ENCODE measurements at places on chromosomes 1 and 21.
A peak's percentile ranks its signal among the peaks of the same experiment; 100 is the strongest.

DNA sequence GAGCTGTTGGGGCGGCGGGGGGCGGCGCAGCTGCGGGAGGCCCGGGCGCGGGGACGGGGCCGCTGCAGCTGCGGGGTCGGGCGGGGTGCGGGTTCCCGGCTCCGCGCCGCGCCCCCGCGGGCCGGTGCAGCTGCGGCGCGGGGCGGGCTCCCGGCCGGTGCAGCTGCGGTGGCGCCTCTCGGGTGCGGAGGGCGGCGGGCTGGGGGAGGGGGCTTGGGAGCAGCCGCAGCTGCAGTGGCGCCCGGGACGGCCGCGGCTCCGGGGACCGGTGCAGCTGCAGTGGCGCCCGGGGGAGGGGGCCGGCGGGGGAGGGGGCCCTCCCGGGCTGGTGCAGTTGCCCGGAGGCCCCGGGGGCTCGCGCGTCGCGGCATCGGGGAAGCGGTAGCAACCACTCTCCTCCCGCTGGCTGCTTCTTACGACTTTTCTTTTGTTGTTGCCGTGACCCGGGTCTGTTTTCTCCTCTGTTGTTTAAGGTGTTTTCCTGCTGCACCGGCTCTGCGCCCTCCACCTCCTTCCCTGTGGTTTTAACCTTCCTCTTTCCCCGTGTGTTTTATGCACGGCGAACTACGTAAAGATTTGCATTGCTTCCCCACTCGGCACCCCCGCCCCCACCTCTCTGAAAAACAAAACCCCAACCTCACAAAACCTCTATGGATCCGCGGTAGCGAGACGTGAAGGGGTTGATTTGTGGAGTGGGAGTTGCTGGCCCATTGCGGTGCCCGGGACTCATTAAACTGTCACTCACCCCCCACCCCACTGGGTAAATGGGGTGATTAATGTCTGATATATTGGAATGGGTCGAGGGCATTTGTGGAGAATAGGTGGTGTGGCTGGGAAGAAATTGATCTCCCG is 1.7 kb upstream of the ZBTB18 start:
- DNase-seq, result peak; percentile 66

DNA sequence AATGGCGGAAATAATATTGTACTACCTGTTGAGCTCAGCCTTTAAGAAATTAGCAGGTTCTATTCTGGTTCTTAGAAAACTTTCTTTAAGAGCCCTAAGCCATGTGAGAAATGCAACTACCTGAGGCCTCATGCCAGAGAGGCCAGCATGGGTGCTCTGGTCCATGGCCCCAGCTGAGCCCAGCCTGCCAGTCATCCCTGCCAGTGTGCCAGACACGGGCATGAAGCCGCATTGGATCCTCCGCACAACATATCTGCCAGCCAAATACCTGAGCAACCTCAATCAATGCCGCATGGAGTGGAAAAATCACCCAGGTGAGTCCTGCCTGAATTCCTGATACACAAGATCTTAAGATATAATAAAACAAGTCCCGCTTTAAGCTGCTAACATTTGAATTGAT is 91.8 kb downstream of the C21orf91 start:
- DNase-seq, result no peak

GRCh38 chr1:18974606-18975005 is 18.1 kb upstream of the IFFO2 start:
- DNase-seq, result no peak

DNA sequence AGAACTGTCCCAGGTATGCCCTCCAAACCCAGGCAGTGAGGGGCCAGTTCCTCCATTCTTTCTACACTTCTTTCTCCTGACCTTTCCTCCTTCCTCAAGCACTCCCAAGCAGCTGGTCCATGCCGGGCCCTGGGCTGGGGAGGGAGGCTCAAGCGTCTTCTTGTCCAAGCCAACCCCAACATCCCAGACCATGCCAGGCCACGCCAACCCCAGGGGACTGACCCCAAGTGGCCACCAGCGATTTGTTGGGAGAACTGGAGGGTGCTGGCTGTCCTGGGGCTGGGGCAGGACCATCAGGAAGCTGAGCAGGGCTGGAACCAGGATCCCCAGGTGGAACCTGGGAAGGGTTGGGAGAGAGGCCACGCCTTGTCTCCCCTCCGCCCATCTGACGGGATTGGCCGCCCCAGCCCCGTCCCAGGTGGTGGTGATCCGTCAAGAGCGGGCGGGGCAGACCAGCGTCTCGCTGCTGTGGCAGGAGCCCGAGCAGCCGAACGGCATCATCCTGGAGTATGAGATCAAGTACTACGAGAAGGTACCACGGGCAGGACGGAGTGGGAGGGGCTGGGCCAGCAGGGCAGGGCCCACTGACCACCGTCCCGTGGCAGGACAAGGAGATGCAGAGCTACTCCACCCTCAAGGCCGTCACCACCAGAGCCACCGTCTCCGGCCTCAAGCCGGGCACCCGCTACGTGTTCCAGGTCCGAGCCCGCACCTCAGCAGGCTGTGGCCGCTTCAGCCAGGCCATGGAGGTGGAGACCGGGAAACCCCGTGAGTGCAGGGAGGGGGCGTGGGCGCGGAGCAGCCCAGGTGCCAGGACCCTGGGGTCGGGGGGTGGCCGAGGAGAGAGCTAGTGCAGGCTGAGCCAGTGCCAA is 29.9 kb downstream of the EPHA8 start:
- DNase-seq, result no peak

GRCh38 chr1:200654660-200655059 is 15.0 kb downstream of the DDX59 start:
- DNase-seq, result no peak

GRCh38 chr1:198556971-198557370 is 16.5 kb upstream of the ATP6V1G3 start:
- DNase-seq, result no peak

- DNase-seq, result no peak
Measured at GRCh38 chr1:221184131-221184794, 305.0 kb downstream of the HLX start.

GRCh38 chr1:155499953-155500639 is 62.5 kb downstream of the ASH1L start:
- DNase-seq, result no peak

- DNase-seq, result no peak
Measured at GRCh38 chr1:236303675-236304074, 21.9 kb upstream of the ERO1B start.

DNA sequence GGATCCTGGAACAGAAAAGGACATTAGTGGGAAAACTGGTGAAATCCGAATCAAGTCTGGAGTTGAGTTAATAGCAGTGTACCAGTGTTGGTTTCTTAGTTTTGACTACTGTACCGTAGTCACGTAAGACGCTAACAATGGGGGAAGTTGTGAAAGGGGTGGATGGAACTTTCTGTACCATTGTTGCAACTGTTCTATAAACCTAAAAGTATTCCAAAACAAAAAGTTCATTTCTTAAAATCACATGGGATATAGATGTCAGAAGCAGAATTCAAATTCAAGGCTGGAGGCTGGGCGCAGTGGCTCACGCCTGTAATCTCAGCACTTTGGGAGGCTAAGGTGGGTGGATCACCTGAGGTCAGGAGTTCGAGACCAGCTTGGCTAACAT is 16.9 kb downstream of the ARHGEF19 start:
- no peak for DNase-seq

DNA sequence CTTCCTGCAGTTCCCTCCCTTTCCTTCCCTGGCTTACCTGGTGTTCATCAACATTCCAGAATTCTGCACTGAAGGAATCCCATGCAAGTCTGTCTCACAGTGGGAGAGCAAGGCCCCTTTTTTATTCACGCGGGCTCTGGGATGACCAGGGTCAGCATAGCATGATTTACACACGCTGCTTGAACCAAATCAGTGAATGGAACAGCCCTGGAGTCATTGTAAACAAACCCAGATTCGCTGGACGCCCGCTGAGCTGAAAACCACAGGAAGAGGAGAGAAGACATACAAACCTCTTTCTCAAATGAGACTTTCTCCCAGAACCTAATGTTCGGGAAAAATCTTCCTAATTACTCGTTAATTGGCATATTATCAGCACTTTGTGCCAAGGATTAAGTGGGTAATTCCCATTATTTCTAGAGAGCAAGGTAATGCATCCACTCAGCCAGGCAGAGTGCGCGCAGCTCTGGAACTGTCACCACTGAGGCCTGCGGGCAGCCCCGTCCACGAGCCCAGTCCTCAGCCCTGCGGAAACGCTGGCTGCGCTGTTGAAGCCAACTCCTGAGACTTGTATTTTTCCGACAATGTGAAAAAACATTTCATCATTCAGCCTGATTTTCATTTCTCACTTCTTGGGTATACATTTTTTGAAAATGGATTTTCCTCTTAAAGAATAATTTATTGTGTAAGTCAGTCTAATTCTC is 140.0 kb downstream of the ETS2 start:
- DNase-seq, result peak; percentile 80

DNA sequence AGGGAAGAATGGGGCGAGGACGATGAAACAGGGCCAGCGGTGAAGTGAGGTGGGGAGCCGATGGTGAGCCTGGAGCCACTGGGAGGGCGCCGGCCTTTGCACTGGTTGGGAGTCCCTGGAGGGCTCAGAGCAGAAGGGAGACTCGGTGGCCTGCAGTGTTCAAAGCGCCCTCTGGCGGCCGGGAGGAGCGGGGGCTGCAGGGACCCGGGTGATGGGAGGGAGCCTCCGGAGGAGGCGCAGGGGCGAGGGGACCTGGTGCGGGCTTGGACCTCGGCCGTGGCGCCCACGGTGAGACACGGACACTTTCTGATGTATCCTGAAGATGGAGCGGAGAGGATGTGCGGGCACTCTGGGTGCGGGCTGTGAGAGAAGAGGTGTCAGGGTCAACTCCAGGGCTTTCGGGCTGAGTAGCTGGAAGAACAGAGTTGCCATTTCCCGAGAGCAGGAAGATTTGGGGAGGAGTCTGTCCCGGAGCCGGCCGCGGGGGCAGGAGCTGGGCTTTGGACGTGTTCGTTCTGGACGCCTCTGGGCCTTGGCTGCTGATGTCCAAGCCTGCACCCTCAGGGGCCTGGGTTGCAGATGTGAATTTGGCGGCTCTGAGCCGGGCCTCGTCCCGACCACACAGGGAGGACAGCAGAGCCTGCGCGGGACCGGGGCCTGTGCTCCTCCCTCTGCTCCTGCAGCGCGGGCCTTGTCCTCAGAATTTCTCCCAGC is 29.7 kb downstream of the HEYL start:
- no peak for DNase-seq

DNA sequence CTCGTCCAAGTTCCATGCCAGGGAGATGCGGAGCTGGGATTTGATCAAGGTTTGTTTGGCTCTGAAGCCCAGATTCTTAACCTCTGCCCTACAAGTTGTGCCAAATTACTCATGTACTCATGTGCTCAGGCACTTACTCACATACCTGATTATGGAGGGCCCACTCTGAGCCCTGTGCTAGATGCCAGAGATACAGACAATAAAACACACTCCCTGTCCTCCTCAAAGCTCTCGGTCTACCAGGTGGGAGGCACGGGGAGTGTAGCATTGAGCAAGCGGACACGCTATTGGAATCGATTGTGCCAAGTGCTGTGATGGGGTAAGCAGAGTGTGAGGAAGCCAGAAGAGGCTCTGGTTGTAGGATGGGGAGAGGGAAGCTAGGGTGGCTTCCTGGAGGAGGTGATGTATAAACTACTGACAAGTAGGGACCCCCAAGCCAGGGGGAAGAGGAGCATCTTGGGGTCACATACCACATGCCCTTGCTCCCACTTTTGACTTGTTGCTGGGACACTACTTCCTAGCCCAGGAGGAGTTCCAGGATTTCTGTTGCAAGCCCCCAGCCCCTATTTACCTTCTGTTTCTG is 49.8 kb upstream of the IFNLR1 start:
- no peak for DNase-seq

- no peak for DNase-seq
Measured at GRCh38 chr1:147626291-147626690, 44.0 kb downstream of the ACP6 start.

- DNase-seq, result no peak
Measured at GRCh38 chr21:15057285-15057684, 7.5 kb downstream of the NRIP1 start.

- no peak for DNase-seq
Measured at GRCh38 chr1:247385283-247385682, 30.7 kb upstream of the NLRP3 start.

GRCh38 chr1:244603498-244603897 is 49.4 kb upstream of the DESI2 start:
- DNase-seq, result no peak

GRCh38 chr1:205447457-205448341 is 8.1 kb downstream of the BLACAT1 start:
- no peak for DNase-seq

- DNase-seq, result no peak
Measured at GRCh38 chr1:100875228-100875627, 19.4 kb downstream of the EXTL2 start.

DNA sequence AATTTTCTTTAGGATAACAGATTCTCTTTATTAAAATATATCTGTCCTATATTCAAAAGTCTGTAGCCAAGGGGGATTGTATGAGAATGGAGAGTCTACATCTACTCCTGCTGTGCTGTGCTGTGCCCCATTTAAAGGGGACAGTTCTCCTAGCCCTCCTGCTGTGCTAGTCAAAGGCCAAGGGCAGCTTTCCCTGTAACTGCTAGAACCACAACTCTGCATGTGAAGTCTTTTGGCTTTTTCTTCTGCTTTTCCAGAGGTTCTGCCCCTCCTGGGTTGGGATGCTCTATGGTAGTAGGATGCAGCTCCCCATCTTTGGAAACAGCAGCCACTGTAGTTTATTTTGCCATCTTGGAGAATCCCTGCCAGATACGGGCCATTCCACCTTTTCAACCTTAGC is 197.5 kb upstream of the JUN start:
- no peak for DNase-seq

- no peak for DNase-seq
Measured at GRCh38 chr21:19018529-19018928, 614.9 kb upstream of the TMPRSS15 start.

- no peak for DNase-seq
Measured at GRCh38 chr1:225461533-225462428, 33.9 kb upstream of the LBR start.

DNA sequence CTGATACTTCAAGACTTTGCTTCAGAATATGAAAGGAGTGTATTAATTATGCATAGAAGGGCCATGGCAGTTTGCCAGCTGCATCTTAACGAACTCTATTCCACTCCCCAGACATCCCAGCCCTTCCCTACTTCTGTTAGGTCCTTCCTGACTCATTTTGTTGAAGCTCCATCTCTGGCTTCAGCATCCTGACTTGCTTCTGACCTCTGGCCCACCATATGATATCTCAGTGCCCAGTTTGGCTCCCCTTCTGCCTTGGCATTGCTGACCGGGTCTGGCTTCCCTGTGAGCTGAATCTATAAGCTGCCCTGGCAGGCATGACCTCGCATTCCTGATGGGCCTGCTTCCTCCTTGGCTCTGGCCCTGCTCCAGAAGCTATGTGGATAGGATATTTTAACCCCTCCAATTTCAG is 27.6 kb upstream of the ARHGAP29 start:
- no peak for DNase-seq

DNA sequence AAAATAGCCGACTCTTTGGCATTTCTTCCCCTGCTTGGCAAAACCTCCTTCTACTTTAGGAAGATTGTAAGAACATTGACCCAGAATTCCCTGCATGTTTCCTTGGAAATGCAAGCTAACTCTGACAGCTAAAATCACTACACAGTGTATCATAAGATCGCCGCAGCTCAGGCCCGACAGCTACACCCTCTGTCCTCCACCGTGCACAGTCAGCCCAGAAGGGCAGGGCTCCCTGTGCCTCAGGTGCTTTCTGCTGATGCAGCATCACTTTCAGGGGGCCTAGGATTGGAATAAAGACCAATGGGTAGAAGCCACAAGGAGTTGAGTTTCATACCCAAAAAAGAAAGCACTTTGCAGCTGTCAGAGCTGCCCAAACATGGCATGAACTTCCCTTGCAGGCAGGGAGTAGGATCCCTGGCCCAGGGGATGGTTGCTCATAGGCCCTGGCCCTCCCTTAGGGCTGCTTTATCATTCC is 145.3 kb downstream of the SEC16B start:
- no peak for DNase-seq

- DNase-seq, result no peak
Measured at GRCh38 chr1:8494681-8495080, 176.8 kb downstream of the SLC45A1 start.
